Kidney capillary endothelial cell (primary cell): ENCODE measurements at places on chromosomes 16 and 17.

GRCh38 chr17:1153795-1154546, 25.8 kb downstream of the ABR start:
- no peak for DNase-seq

DNA sequence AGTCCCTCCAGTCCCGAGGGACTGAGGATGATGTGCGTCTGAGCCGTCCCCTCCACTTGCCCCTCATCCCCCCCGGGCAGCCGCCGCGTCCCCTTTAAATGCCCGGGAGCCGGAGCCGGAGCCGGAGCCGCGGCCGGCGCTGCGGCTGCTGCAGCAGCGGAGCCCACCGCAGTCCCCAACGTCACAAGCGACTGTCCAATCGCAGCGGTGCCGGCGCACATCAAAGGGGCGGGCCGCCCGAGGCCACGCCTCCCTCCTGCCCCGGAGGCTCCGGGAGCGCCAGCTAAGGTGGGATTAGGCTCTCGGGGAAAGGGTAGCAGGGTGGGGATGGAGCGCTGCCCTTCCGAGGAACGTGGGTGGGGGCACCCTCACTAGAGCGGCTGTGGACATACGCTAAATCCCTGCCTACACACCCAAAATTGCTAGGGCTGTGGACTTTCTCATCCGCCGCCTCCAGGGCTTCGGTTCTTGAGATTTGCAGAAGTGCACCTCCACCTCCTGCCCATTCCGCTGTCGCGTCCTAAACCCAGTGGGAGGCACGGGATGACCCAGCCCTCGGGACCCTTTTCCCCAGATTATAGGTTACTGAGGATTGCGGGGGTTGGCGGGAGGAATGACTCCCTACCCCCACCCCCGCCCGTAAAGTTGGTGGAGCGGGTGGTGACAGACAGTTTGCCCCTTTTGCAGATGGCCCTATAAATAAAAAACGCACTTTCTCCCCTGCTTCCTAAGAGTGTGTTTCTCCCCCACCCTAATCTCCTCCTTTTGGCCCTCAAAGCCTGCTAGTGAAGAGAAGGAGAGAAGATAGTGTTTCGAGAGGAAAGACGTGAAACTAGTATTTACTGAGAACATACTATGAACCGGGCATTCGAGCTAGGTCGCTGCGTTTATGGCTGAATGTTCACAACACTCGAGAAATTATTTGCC, at the start of gene PHOSPHO1:
PHOSPHO1 (minus strand) TSS at position 152 of the 927 bp plus-strand sequence. CDS start 4,096 bp downstream, outside the sequence.
- DNase-seq = peak; percentile 80

- no peak for DNase-seq
These were observed 138.4 kb upstream of the DNAH9 start for GRCh38 chr17:11459861-11460331.

- DNase-seq = no peak
These were observed 49.9 kb upstream of the ZNF750 start for GRCh38 chr17:82889496-82890338.

GRCh38 chr17:21304091-21304490, 19.6 kb downstream of the MAP2K3 start:
- no peak for DNase-seq

- peak; percentile 12 for DNase-seq
These were observed 1.0 kb downstream of the GDE1 start for GRCh38 chr16:19520861-19521331.

DNA sequence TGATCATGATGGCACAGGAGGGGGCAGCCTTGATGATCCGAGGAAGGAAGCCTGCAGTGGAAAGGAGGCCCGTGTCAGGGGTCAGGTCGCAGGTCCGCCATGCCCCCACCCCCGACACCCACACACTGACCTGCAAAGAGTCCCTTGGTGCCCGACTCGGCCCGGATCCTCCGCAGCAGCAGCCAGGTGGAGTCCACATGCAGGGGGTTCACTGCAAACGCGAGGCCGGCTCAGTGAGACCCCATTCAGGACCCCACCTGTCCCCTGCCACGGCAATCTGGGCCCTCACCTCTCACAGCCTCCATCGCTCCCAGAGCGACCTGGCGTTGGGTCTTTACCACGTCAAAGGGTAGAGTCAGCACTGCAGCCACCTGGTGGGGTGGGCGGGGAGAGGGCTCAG, 4.6 kb downstream of the SLC25A39 start:
- no peak for DNase-seq

DNA sequence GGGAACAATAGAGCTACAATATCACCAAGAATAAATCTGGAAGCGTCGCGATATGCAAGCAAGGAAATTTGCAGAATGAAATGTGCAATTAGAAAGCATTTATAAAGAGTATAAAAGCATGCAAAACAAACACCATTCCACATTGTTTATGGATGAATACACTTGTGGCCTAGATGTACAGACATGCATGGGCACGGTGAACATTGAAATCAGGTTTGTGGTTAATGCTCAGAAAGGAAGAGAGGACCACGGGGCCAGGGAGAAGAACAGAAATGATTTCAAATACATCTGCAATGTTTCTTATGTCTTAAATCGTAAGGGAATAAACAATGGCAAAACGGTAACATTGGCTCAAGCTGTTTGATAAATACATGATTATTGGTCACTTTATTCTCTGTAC, 235.9 kb downstream of the FOXL1 start:
- no peak for DNase-seq

DNA sequence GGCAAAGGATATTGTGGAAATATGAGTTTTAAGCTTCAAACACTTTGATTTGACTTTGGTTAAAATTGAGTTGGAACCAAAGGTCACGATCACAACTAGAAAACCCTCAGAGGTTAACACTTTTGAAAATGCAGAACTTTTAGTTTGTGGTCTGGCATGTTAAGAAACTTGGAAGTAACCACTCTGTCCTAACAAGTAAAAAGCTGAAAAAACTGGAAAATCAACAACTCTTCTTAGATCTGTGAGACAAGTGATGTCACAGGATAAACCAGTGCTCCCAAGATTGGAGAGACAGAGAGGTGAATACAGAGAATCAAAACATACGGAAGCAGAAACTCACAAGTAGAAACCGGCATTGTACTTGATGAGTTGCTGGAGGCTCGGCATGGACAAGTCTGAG, 17.4 kb downstream of the MFSD6L start:
- no peak for DNase-seq

DNA sequence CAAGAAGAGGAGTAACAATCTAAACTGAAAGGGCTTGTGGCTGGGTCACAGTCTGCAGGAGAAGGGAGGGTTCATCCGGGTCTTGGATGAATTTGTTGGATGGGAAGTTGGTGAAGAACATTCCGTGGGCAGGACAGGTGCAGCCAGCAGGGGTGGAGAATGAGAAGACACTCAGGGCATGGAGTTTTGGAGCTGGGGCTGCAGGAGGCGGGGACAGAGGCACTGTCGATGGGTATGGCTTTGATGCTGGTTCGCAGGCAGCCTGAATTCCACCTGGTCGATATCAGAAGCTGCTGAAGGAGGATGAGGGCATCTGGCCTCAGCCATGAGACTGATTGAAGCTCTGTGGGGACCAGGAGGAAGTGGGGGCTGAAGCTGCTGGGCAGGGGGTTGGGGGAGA, 36.1 kb upstream of the CBFA2T3 start:
- DNase-seq = no peak

- no peak for DNase-seq
These were observed 39.9 kb downstream of the CENPV start for GRCh38 chr17:16313139-16314090.

GRCh38 chr17:68993112-68993511, 37.9 kb upstream of the ABCA8 start:
- DNase-seq = peak; percentile 10

DNA sequence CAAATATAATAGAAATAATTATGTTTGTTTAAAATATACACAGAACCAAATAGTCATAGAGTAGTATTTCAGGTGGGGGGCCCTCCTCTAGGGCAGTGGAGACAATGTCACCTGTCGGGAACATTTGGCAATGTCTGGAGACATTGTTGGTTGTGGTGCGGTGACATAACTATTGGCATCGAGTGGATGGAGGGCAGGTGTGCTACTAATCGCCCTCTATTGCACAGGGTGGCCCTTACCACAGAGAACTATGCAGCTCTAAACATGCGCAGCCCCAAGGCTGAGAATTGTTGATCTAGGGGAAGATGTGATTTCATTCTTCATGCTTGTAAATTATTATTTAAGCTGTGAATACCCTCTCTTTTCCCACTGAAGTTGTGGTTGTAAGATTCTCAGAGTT, 594.0 kb downstream of the WWOX start:
- no peak for DNase-seq

GRCh38 chr17:16464303-16465051, 27.5 kb downstream of the LRRC75A start:
- no peak for DNase-seq

GRCh38 chr16:1244881-1245280, 4.4 kb downstream of the TPSAB1 start:
- no peak for DNase-seq

GRCh38 chr17:75878174-75878998, at the start of gene TRIM47:
Gene TRIM47 (minus strand): TSS chr17:75878581. CDS start chr17:75878548, 33 bp downstream.
- DNase-seq = peak; percentile 54

DNA sequence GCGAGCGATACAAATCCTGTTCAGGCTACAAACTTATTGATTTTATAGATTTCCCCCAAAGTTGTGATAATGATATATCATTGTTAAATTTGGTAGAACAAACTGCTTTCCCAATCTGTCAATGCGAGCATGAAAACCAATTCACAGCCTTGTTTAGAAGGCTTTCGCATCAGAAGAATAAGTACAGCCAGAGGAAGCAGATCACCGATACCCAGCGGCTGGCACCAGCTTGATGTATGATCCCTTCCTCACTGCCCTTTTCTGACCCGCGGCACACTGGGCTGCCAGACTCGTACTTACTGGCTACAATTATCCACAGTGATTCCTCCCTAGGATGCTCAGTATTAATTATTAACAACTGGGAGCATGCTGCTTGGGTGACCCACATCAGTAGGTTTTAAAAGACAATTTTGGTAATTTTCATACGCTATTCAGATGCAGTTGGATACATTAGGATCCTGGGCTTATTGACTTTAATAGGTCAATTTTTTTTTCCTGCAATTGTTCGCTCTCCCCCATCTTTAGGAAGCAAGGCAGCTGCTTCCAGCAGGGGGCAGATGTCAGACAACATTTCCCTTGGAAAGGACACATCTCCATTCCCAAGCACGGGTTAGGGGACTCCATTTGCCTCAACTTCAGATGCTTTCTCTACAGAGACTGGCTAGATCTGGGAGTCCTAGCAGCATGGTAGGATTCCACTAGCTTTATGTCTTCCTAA, 582.7 kb upstream of the PSMD7 start:
- DNase-seq = no peak

GRCh38 chr16:74829637-74830036, 55.0 kb upstream of the FA2H start:
- DNase-seq = no peak

DNA sequence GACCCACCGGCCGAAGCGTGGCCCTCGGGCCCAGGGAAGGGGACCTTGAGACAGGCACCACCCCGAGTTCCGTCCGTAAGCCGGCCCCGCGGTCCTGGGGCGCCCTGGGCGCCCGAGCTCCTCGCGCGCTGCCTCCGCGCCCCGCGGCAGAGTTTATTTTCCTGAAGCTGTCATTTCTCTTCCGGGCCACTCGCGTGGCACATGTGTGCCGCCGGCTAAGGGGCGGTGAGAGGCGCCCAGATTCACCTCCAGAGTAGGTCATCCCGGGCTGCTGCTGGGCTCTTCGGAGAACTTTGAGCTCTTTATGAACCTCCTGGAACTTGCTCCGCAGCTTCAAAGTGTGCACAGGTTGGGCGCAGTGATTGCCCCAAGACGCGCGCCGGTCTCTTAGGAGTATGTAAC, 489 bp downstream of the ZC3H18 start:
- DNase-seq = peak; percentile 34
